Fibroblast of skin of back (primary cell): ENCODE measurements at places on chromosomes 7 and 10.

DNA sequence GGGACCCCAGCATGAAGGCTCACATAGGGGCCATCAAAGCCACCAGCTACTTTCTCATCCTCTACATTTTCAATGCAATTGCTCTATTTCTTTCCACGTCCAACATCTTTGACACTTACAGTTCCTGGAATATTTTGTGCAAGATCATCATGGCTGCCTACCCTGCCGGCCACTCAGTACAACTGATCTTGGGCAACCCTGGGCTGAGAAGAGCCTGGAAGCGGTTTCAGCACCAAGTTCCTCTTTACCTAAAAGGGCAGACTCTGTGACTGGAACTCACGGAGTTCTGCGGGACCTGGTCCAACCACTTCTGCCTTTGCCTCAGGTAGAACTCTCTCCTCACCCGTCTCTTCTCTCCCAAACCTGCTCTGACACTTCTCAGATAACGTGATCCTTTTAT, 945 bp downstream of the TAS2R40 start:
- no peak for DNase-seq

DNA sequence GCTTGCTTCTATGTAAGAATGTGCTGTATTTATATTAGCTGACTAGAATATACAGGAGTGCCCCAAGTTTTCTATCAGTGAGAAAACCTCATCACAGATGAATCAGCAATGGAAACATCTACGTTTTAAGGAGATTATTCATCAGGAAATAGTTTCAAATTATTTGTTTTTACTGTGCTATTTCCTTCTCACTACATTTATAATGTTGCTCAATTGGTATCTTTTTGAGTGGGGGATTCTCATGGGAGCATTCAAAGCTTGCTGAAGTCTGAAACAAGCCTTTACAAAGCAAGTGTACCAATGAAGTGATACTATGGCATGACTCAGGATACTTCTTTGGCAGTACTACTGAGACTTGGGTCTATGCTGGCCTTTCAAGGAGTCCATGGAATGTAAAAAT, 191.1 kb upstream of the SLC26A5 start:
- DNase-seq: peak; percentile 98

- no peak for DNase-seq
Observed at GRCh38 chr7:81256991-81257390, 338.1 kb upstream of the SEMA3C start.

GRCh38 chr10:49049660-49050059, 65.7 kb downstream of the VSTM4 start:
- no peak for DNase-seq

DNA sequence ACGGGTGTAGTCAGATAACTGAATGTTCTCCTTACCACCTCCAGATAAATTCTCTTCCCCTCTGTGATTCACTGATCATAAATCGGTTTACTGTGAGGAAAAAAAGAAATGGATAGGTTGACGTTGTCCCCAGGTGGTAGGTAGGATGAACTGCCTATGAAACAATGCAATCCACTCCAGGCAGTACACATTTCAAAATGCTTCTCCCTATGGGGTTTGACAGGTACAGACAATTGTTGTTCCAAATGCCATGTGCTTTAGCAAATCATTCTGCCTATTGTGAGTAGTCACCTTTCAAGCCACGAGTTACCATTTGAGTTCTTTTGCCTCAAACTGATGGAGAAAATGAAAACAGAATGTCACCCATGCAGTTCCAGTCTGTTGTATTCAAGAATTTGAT, 21.8 kb downstream of the VIM start:
- DNase-seq: no peak

- no peak for DNase-seq
Observed at GRCh38 chr7:102295346-102296178, 8.9 kb downstream of the SH2B2 start.

DNA sequence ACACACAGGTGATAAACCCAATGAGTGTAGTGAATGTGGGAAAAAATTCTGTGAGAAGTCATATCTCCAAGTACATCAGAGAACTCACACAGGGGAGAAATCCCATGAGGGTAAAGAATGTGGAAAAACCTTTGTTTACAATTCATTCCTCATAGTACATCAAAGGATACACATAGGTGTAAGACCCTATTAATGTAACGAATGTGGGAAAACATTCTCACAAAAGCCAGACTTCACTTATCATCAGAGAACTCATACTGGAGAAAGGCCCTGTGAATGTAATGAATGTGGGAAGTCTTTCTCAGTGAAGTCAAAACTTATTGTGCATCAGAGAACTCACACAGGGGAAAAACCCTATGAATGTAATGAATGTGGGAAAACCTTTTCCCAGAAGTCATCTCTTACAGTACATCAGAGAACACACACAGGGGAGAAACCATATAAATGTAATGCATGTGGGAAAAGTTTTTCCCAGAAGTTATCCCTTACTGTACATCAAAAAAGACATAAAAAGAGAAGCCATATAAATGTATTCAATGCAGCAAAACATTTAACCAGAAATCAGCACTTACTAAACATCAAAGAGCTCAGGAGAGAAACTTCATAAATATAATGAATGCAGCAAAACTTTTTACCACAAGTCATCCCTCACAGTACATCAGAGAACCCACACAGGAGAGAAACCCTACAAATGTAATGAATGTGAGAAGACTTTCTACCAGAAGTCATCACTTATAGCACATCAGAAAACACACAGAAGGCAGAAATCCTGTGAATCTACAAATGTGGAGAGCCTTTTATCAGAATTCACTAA, 49.8 kb downstream of the ZNF239 start:
- no peak for DNase-seq

DNA sequence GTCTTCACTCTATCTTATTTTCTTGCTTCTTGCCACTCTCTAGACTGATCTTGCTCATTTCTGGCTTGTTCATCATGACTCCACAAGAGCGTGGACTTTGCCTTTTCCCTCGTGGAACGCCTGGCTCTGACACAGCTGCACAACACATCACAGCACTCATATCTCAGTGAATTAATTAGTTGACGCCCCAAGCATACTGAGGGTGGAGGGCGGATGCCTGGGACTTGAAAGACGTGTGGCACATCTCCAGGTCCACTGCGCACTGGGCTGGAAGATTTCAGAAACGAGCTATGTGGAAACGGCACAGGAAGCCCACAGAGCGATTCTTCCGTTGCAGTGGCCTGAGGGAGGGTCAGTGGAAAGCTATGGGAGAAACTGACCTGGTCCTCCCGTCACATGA, 23.6 kb upstream of the PLEKHA1 start:
- DNase-seq: no peak

DNA sequence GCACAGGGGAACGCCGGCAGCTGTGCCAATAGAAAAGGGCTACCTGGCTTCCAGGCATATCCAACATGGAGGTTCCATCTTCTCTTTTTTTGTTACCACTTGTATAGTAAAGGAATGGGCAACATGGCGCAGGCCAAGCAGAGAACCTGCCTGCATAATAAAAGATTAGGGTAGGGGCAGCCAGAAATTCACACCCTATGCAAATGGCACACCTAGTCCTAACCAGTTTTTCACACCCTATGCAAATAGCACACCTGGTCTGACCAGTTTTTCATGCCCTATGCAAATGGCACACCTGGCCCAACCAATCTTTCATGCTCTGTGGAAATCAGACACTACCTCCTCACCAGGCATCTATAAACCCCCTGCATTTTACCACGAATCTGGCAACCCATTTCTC, 369.5 kb downstream of the IPMK start:
- DNase-seq: no peak

GRCh38 chr10:109115179-109115578, 808.1 kb downstream of the XPNPEP1 start:
- DNase-seq: no peak

GRCh38 chr7:130938661-130939060, 204.7 kb upstream of the KLF14 start:
- DNase-seq: no peak

DNA sequence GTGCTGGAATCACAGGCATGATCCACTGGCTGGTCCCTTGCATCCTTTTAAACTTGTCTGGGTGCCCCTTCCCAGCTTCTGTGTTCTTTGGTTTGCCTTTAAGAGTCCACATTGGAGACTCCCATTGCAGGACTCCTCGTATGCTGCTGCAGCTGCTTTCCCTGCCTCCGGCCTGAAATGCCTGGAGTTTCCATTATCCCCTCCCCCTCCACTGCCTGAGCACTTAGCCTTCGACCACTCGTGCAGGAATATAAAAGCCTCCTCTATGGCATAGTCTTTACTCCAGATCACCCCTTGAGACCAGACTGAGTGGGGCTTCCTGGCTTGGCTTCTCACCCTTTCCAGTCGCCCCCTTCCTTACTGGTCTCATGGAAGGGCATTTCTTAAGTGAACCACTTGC, 80.2 kb downstream of the RHOBTB1 start:
- DNase-seq: no peak

GRCh38 chr10:114538181-114538906, 119.7 kb downstream of the ABLIM1 start:
- DNase-seq: no peak

- DNase-seq: no peak
Observed at GRCh38 chr7:7653593-7654187, 13.1 kb downstream of the UMAD1 start.
